ENCODE measurements at places on chromosomes 7 and 10.

DNA sequence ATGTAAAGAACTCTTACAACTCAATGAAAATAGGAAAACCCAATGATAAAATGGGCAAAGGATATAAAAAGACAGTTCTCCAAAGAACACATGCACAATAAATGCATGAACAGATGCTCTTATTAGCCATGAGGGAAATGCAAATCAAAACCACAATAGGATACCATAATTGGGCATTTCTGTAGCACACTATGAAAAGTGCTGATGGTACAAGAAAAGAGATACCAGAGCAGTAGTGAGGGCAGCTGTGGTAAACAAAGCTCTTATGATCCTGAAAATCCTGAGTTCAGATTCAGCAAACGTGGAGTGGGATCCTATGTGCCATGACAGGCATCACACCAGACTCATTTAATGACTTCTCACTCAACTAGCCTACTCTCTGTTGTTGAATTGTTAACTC lies 96.7 kb upstream of the SLC25A13 start:
- no peak for DNase-seq

DNA sequence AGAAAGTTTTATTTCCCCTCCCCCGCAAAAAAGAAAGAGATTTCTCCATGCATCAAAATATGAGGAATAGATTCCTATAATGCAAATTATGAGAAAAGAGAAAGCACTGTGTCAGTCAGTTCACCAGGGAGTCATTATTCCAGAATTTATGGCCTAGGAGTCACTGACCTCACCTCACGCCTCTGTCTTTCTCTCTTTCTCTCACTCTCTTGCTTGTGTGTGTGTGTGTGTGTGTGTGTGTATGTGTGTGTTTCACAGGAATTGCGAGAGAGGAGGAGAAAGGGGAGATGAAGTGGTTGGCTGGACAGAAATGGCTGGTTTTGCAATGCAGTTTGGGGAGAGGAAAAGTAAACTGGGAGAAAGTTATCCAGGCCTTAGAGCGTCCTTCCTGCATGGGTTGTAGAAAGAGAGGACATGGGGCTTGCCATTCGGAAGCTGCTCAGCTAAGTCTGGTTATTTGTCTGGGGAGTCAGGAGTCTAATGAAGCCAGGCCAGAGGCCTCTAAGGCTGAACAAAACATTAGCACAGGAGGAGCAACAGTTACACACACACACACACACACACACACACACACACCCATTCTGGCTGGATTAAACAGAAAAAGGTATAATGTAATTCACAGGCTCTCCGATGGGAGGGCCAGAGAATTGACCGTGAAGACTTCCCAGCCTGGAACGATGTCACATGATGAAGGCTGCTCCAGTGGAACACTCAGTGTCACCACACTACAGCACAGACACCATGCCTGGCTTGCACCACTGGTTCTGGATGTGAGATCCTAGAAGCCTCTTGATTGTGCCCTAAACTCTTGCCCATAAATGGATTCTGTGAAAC lies 12.8 kb upstream of the FFAR4 start:
- no peak for DNase-seq

GRCh38 chr7:137717811-137718271 lies 128.9 kb downstream of the DGKI start:
- no peak for DNase-seq

DNA sequence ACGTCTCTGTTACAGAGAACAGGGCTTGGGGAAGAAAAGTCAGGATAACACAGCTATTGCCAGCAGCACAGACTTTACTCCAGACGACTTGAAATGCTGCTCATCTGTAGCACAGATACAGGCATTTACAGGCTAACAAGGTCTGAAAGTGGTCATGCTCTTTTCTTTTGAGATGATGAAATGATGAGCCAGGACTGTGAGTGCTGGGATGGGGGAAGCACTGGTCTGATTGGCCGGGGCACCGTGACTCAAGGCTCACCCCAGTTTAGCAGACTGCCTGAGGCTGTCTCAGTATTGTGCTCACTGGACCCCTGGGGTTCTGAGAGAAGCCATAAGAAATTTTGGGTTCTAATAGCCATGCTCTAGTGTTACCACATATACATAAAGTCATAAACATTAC lies 12.4 kb downstream of the SMKR1 start:
- no peak for DNase-seq

- no peak for DNase-seq
Measured at GRCh38 chr10:83945982-83946718, 193.2 kb upstream of the GHITM start.

DNA sequence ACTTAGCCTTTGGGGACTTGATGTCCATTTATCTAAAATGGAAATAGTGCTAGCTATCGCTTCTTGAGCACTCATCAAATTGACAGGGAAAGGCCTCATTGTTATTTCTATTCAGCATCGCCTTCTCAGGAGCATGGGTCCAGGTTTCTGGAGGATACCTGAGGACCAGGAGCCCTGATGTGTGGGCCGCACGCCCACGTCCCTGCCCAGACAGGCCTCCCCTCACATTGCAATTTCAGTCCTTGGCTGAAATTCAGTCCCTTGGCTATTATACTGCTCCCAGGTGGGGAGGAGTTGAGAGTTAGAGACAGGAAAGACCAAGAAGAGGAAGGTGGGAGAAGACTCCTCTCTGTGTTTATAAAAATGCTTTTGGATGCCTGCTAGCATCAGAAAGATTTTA lies 38.9 kb downstream of the GPRIN2 start:
- no peak for DNase-seq

DNA sequence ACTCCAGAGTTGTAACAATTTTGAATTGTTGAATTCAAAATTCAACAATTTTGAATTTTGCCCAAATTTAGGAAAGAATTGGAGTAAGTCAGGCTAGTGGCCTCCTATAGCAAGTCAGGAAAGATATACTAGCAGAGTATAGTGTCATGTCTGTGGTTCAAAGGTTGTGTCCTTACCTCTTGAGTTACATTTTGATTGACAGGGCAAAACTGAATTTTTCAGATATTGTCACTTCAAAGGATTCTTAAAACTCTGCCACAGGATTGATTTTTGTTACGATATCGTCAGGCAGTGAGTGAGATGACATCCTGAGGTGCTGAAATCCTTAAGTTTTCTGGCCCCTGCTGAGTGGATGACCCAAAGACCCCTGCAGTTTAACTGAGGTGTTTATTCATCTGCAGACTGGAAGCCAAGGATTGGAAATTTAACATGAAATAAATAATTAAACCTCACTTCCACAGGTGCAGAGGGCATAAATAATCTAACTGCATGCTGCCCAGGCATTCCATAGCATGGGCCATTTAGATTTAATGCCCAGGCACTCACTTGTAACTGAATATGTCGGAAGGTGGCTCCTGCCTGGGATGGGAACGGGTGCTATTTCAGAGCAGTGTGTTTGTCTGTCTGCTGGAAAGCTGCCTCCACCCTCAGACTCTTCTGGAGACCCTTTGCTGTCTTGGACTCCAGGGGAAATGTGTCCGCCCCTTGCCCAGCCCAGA lies 50.8 kb downstream of the RBM20 start:
- DNase-seq: no peak

- DNase-seq: no peak
Measured at GRCh38 chr7:156017431-156017830, 205.2 kb upstream of the SHH start.

- no peak for DNase-seq
Measured at GRCh38 chr10:99733366-99733765, 1.3 kb downstream of the CUTC start.

- no peak for DNase-seq
Measured at GRCh38 chr10:105188737-105189462, 547.8 kb downstream of the SORCS3 start.

DNA sequence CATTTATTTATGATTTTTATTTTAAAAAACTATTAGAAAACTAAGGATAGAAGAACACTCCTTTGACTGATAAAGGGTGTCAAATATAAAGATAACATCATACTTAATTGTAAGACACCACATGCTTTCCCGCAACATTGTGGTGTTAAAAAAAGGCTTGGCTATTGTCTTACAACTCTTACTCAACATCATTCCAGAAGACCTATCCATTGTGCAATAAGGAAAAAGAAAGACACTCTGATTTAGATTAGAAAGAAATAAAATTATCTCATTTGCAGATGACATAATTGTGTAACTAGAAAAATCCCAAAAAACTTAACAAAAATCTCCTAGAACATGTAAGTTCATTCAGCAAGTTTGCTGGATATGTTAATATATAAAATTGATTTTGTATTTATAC lies 296.7 kb upstream of the GNAI1 start:
- DNase-seq: no peak

- DNase-seq: no peak
Measured at GRCh38 chr7:157664034-157664433, 327.2 kb downstream of the DNAJB6 start.

- DNase-seq: peak; percentile 63
Measured at GRCh38 chr7:31027161-31027965, 24.7 kb upstream of the ADCYAP1R1 start.

DNA sequence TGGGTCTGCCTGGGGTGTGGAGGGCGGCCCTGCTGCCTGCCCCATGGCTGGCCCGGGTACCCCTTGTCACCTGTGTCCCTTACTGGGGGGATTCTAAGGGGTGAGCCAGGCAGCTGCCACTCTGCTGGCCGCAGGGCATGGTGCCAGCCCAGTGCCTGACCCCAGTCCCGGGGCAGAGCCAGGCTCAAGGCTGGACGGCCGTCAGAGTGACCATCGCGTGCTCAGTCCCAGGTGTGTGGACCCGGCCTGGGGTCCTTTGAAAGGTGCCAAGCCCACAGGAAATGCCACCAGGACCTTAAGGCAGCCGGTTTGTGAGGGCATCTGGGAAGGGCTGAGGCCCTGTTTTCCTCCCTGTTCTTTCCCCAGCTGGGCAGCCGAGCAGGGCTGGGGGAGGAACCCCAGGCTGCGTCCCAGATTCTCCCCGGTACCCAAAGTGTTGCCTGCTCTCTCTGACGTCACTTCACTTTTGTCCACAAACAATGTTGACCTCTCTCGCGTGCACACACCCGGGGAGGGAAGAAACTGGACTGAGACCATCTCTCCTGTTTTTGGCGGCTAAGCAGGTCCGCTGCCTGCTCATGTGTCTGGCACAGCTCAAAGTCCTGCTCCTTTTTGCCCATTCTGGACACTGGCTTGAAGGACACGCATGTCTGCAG lies 37.6 kb downstream of the PAPOLB start:
- DNase-seq: no peak

- no peak for DNase-seq
Measured at GRCh38 chr7:101890749-101891523, 73.5 kb downstream of the CUX1 start.

DNA sequence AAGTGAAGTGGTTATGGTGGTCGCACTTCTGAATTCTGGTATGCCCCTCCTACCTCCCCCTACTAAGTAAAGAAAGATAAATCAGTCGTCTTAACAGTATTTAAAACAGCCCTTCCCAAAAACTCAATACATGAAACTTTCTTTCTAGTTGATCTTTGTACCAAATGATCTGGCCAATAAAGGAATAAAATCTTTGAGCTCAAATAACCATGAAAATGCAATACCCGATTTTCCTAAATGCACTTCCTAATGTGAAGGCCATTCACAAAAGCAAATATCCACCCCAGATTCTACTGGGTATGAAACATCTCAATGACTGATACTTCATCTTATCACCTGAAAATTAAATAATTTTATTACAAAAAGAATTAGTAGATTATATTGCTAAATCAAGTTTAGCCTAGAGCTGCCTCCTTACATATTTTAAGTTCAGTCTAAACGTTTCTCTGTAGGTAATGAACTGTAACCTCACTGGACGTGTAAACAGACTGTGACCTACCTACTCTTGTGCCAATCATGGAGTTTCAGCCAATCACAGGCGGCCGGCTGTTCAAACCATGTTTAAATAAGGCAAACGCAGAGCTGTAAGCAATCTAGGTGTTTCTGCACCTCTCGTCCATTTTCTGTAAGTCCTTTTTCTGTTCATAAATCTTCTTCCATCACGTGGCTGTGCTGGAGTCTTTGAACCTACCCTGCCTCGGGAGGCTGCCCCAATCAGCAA lies 146.9 kb upstream of the AKR1E2 start:
- DNase-seq: no peak
